ENCODE measurements at places on chromosomes 13 and 19.

- no peak for DNase-seq
Observed at GRCh38 chr19:13790354-13790753, 4.9 kb upstream of the ZSWIM4 start.

DNA sequence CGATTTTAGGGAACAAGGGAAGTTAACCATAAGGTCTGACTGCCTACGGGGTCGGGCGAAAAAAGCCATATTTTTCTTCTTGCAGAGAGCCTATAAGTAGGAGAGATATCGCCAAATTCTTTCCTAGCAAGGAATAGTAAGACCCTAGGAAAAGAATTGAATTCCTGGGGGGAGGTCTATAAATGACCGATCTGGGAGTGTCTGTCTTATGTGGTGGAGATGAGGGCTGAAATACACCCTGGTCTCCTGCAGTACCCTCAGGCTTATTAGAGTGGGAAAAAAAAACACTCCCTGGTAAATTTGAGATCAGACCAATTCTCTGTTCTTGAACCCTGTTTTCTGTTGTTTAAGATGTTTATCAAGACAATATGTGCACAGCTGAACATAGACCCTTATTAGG is 447.5 kb upstream of the ATXN8OS start:
- no peak for DNase-seq

DNA sequence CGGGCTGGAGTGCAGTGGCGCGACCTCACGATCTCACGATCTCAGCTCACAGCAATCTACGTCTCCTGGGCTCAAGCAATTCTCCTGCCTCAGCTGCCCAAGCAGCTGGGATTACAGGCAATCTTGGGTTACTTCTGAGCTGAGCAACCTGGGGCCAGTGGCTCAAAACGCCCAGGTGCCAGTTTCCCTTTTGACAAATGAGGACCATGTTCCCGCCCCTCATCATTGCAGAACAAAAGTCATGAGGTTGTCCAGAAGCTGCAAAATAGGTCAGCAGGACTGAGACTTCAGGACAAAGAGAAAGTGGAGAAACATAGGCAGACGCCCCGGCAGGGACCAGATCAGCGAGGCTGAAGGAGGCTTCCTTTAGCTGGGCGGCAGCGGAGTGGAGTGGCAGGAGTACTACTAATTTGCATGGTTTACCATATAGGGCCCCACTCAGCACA is 3.3 kb upstream of the ADGRE5 start:
- no peak for DNase-seq

DNA sequence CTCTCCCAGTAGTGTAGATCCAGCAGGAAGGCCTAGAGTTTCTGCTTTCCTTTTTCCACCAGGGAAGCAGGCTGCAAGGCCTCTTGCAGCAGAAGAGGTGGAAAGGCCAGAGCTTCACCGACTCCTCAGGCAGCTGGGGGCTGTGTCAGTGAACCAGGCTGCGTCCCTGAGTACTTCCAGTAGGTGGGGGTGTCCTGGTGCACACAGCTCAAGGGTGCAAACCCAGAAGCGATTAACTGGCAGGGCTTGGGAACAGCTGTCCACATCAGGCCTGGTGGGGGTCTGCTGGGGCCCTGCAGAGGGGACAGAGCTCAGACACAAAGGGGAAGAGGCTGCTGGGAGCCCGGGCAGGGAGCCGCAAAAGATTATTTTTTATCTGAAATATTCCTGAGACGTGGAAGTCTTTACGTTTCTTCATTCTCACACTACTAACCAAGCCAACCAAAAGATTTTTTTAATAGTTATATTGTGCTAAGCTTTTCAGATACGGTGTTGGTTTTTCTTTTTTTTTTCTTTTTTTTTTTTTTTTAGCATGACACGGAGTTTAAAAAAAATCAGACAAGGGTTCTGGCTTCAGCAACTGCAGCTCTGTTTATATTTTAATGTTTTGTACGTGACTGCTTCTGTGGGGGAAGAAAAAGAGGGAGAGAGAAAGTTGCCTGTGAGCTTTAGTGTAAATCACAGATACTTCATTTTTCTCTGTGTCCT is 11.0 kb downstream of the TSHZ3 start:
- peak; percentile 30 for DNase-seq

DNA sequence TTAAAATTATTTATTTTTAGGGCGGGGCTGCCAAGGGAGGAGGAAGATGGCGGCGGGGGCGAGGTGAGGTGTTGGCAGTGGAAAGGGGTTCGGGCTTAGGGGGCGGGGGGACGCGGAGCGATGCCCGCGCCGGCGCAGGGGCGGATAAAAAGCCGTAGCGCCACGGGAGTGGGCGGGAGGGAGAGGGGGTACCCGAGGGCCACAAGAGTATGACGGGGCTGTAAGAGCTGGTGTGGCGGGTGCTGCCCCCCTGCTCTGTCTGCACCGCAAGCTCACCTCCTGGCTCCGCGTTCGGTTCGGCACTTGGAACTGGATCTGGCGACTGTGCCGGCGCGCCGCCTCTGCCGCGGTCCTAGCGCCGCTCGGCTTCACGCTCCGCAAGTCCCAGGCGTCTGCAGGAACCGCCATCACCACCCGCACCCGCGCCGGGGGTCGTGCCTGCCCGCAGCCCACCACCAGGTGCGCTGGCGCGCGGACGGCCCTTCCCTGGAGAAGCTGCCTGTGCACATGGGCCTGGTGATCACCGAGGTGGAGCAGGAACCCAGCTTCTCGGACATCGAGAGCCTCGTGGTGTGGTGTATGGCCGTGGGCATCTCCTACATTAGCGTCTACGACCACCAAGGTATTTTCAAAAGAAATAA is 265.2 kb upstream of the SGCG start:
- DNase-seq = peak; percentile 82

GRCh38 chr19:45103156-45103507 is 10.2 kb downstream of the PPP1R37 start:
- peak; percentile 57 for DNase-seq

DNA sequence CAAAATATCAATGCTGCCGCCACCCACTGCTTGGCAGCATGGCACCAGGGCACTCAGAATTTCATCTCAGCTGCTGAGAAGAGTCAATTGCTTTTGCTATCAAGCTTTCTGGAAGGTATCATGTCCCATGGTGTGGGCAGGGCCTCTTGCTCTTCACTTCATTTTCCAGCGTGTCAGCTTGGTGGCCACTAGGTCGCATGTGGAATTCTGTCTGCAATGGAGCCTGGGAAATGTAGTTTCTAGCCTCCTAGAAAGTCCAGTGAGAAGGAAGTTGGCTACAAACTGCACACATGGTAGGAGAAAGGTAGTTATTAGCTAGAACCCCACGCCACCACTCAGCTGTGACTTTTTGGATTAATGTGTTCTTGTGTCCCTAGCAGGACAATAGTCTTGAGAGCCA is 105.3 kb downstream of the MYO16 start:
- DNase-seq = no peak

GRCh38 chr13:32150794-32151193 is 119.2 kb downstream of the FRY start:
- peak; percentile 17 for DNase-seq

- DNase-seq = no peak
Observed at GRCh38 chr13:73939603-73940002, 194.6 kb downstream of the KLF12 start.

DNA sequence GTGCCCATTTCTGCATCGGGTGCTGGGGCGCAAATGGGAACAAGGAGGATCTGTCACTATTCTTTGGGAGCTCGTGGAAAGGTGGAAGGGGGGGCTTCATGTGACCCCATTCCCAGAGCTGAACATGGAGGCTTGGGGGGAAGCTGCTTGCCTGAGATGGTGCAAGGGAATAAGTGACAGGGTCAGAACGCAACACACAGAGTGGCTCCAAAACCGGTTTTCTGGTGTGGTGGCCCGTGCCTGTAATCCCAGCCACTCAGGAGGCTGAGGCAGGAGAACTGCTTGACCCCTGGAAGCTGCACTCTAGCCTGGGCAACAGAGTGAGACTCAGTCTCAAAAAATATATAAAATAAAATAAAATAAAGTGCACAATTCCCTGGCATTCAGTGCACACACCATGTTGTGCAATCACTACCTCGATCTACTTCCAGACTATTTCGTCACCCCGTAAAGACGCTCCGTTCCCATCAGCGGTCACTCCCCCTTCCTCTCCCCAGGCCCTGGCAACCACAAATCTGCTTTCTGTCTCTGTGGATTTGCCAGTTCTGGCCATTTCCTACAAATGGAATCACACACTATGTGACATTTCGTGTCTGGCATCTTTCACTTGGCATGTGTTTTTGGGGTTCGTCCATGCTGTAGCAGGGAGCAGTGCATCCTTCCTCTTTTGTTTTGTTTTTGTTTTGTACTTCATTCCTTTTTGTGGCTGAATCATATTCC is 18.2 kb upstream of the COMP start:
- DNase-seq = peak; percentile 52

GRCh38 chr13:80161219-80161618 is 179.7 kb downstream of the SPRY2 start:
- no peak for DNase-seq

DNA sequence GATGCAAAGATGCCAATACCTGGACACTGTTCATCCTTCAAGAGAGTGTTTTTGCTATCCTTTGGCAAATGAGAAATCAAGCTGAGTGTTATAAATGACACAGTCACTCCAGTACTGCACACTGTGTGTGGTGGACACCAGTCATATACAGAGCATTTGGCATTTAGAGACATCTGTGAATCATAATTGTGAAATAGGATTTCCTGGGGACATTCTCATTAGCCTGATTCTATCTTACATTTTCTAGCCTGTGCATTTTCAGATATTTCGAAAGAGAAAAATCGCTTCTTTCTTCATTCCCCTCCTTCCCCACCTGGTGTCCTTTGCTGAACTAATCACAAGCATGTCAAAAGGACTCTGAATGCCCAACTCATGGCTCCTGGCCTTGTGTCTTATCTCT is 781.0 kb upstream of the ARGLU1 start:
- DNase-seq = no peak

Measured in Ammon's horn (tissue), 1 donor.